Foreskin fibroblast (primary cell): ENCODE measurements at places on chromosomes 7 and 10.

GRCh38 chr10:50456719-50457118, 167.0 kb downstream of the SGMS1 start:
- no peak for DNase-seq

DNA sequence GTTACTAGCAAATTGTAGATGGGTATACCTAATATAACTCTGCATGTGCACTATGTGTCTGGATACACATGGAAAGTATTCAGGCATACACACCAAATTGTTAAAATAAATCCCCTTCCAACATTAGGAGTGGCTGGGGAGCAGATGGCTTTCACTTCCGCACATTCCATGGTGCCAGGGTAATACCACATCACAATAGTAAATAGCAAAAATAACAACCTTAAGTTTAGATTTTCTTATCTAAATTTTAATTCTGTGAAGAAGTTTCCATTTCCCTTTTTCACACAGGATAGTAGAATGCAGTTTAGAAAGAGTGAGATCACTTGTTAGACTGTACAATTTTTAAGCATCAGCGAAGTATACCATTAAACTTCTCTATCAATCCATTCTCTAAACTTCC, 5.8 kb upstream of the ALOX5 start:
- DNase-seq: no peak

- DNase-seq: no peak
Measured at GRCh38 chr7:99588868-99589267, 9.2 kb upstream of the TMEM225B start.

DNA sequence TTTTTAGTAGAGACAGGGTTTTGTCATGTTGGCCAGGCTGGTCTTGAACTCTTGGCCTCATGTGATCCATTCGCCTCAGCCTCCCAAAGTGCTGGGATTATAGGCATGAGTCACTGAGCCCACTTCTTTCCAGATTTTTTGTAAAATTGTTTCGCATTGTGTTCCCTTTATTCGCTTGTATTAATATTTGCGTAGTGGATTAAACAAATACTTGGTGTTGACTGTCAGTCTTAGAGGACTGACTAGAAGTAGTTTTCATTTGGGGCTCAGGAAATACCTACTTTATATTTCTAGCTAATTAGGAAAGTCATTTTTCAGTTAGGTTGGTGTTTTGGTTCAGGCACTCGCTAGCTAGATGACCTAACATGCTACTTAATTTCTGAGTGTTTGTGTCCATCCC, 11.1 kb downstream of the WAC start:
- no peak for DNase-seq

- no peak for DNase-seq
Measured at GRCh38 chr7:19015098-19015497, 102.3 kb downstream of the TWIST1 start.

- no peak for DNase-seq
Measured at GRCh38 chr7:140977741-140978140, 37.0 kb downstream of the MRPS33 start.

- no peak for DNase-seq
Measured at GRCh38 chr7:80636709-80637108, 1.7 kb upstream of the CD36 start.

- DNase-seq: peak; percentile 15
Measured at GRCh38 chr10:77820349-77820748, 106.2 kb downstream of the DLG5 start.

DNA sequence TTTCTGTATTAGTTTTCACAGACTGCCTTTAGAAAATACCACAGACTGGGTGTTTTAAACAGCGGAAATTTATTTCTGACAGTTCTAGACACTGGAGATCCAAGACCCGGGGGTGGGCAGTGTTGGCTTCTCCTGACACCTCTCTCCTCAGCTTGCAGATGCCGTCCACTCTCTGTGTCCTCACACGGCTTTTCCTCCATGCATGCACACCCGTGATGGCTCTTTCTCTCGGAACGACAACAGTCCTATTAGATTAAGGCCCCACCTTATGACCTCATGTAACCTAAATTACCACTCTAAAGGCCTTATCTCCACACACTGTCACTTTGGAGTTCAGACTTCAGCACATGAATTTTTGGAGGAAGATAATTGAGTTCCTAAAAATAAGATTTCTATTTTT, 142.9 kb upstream of the VWC2 start:
- no peak for DNase-seq

DNA sequence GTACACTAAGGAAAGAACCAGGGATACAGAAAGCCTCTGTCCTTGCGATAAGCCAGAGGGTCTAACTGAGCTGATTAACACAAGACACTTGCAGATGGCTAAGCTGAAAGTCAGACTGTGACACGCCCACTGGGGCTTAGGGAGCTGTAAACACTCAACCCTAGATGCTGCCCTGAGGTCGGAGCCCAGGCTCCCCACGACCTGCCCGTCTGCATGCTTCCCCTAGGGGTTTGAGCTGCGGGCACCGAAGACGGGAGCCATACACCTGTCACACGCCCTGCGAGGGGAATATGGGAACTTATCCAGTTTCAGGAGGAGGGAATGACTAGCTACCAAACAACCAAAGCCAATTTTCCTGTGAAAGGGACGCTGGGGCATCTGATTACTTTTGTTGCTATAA, 96.0 kb downstream of the HTR5A start:
- no peak for DNase-seq

DNA sequence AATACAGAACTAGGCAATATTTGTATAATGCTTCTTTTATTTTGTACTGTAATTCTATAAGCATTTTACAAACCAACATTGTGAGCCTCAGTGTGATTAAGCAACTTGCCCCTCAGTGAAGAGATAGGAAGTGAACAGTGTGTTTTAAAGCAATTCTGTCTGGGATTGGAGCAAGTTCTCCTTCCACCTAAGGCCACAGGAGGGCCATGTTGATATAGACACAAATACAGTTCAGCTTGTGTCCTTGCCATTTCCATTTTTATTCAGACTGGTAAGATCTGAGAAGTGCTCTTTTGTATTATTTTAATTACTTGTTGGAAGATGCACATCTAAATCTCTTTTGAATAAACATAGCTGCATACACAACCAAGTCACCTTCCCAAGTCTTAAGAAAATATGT, 416.3 kb upstream of the COBL start:
- no peak for DNase-seq

- DNase-seq: no peak
Measured at GRCh38 chr10:103507235-103508191, 14.0 kb downstream of the NEURL1 start.

GRCh38 chr7:8133188-8133848, 128.6 kb downstream of the ICA1 start:
- DNase-seq: no peak

- DNase-seq: no peak
Measured at GRCh38 chr10:75774783-75775490, 343.5 kb downstream of the LRMDA start.

DNA sequence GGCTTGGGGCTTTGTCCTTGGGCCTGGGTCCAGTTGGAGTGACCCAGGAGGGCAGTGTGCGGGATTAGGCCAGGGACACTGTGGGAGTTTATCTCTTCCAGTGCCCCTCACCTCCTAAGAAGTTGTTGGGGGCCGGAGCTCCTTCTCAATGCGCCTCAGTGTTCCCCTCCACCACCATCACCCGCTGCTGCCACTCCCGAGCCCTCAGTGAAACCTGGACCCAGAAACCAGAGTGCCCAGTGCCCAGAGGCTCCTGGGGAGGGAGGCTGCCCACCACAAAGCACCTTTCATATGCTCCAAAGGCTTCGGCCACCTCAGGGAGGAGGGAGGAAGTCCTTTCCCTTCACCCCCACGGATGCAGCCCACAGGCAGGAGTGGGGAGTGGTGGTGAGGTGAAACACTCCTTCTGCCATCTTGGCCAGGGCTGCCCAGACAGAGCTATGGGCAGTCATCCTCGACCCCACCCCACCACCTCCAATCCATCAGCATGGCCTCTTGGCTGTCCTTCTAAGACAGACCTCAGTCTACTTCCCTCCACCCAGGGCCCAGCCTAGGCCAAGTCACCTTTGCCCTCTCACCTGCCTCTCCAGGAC, 99.0 kb downstream of the SH3PXD2A start:
- DNase-seq: no peak

DNA sequence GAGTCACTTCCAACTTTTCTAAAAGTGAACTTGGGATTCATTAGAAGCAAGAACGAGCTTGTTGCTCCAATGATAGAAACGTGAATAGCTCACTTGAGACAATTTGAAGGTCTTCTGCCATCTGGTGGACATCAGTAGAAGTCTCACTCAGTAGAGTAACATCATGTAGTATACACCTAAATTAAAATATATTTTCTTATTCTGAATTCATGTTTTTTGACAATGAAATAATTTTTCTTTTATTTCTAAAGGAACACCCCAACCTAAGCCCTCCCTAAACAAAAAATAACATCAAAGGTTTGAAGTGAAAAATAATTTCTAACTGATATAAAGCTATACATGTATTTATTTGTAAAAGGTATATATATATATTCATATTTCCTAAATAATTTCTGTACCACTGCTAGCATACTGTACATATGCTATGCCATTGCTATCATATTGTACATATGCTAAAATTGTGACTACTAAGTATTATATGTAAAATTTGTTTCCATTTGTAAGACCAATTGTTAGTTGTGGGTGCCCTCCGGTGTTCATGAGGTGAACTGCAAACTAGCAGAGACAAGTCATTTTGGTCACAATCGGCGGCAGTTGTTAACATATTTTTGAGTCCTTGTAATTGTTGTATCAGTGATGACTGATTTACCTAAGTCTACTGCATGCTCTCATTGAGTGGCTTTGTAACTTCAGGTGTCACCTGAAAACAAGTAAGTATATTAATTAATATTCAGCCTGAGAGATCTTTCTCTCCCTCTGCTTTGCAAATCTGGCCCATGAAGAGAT, 121.9 kb downstream of the PTPRZ1 start:
- peak; percentile 75 for DNase-seq

- DNase-seq: no peak
Measured at GRCh38 chr10:86204421-86205305, 161.9 kb downstream of the GRID1 start.

- no peak for DNase-seq
Measured at GRCh38 chr7:76071316-76072242, 23.7 kb downstream of the MDH2 start.

DNA sequence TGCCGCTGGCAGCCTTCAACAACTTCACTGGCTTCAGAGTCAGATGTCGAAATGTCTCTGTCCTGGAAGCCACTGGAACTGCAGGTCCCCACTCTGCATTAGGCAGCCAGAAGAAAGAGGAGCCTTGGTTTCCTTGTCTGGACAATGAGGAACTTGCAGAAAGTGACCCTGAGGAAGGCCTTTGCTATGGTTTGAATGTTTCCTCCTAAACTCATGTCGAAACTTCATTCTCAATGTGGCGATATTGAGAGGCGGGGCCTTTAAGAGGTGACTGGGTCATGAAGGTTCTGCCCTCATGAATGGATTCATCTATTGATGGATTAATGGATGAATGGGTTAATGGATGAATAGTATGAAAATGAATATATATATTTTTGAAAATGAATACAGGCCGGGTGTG, 61.6 kb upstream of the GPR26 start:
- no peak for DNase-seq

- DNase-seq: peak; percentile 53
Measured at GRCh38 chr7:8261711-8262695, at the start of gene ICA1. Gene ICA1, minus strand, starts transcription at chr7:8262167. Its CDS starts 26,241 bp downstream, at chr7:8235926.

DNA sequence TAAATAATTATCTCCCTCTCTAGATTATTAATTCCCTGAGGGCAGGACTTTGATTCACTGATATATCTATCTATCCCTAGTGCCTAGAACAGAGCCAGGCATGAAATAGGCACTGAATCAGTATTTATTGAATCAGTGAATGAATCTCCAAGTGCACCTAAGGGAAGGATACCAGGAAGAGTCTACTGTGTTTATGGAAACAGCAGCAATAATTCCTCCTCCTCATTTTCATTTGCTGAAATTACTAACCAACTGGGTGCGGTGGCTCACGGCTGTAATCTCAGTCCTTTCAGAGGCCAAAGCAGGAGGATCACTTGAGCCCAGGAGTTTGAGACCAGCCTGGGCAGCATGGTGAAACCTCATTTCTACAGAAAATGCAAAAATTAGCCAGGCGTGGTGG, 161.2 kb downstream of the TCF7L2 start:
- DNase-seq: no peak

GRCh38 chr7:115319541-115319940, 397.6 kb downstream of the MDFIC start:
- DNase-seq: no peak
